ENCODE measurements at places on chromosomes 11 and 22.

- H3K27me3 ChIP-seq: no peaks in the 10 kb centered on the region
- H3K4me3 ChIP-seq: no peak overlapping the region
- H3K27ac ChIP-seq: peak overlapping the region; percentile 88
- no peak for ATAC-seq
Observed at GRCh38 chr11:12389676-12390657, 12.6 kb downstream of the PARVA start.

GRCh38 chr11:61693922-61694601 lies 13.9 kb downstream of the DAGLA start:
- no peak for ATAC-seq
- H3K4me3 ChIP-seq: no peak overlapping the region
- H3K27me3 ChIP-seq: no peaks in the 10 kb centered on the region
- peaks cover 86% of the 10 kb centered on the region for H3K4me1 ChIP-seq
- peak overlapping the region; percentile 89 for H3K27ac ChIP-seq
- no peaks in the 10 kb centered on the region for H3K36me3 ChIP-seq

- H3K4me3 ChIP-seq: peak within 1 kb of the TSS; percentile 63
- no peaks in the 10 kb centered on the region for H3K4me1 ChIP-seq
- peak; percentile 84 for ATAC-seq
- H3K27ac ChIP-seq: peak within 1 kb of the TSS; percentile 9
- H3K36me3 ChIP-seq: no peaks in the 10 kb centered on the region
- no peaks in the 10 kb centered on the region for H3K27me3 ChIP-seq
Observed at GRCh38 chr11:17351510-17352176, at the start of gene NCR3LG1. NCR3LG1 (plus strand) TSS chr11:17351800; CDS start chr11:17351970, 170 bp downstream.

DNA sequence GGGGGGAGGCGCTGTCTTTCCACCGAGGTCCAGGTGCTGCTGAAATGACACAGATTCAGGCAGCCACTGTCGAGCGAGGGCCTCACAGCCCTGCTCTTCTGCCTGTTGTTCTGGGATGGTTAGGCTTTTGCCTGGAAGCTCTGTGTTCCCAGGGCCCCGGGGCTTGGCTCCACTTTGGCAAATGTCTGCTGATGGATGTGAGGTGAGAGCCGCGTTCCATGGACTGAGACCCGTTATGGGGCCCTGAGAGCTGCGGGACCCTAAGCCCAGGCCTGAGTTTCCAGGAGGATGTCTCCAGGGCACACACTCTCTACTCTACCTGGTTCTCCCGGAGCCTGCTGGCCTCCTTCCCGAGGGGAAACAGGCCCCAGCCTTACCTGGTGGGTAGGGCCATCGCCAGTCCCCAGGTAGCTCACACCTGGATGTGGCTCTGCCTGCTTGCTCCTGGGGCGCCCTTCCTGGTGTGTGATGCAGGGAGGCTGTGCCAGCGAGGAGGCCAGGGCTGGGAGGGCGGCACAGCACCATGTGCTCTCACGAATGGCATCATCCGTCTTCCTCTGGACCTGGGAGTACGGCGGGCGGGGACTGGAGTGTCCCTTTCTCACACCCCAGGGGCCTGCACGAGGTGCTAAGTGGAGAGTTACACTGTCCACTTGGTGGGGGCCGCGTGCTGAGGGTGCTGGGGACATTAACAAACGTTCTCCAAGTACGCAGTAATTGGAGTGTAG lies 435.5 kb downstream of the TBC1D22A start:
- H3K4me3 ChIP-seq: no peak overlapping the region
- no peak overlapping the region for H3K27ac ChIP-seq
- peaks cover 72% of the 10 kb centered on the region for H3K27me3 ChIP-seq
- no peaks in the 10 kb centered on the region for H3K4me1 ChIP-seq

DNA sequence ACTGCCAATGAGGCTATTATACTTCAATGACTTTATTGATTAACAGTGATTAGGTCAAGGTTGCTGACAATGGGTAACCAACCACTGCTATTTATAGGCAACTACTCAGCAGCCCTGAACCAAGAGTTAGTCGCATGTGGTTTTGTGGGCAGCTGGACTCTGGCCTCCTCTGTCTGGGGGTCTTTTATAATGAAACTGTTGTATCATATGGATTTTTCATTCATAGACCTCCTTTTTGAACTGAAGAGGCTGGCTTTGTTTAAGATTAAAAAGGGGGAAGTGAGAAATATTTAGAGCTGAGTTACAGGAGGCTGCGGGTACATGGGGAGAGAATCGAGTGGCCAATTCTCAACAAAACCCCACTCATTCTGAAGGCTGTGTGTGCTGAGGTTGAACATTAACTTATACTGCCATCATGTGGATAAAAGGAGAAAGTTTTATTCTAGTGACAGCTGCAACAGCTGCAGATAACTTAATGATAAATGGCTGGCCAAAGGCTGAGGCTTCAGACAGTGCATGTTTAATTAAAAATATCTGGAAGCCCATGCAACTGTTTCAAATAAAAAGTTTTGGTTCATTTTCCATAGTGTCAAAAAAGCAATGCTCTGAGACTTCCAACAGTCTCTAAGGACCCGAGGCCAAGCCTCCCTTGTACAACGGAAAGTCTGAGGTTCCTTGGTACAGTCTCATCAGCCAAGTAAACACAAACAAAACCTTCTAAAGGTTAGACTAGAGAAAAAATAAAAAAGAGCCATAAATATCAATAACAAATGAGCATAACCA lies 682.6 kb downstream of the KCNA4 start:
- no peaks in the 10 kb centered on the region for H3K4me1 ChIP-seq
- no peak overlapping the region for H3K27ac ChIP-seq
- ATAC-seq: no peak
- H3K36me3 ChIP-seq: no peaks in the 10 kb centered on the region

- ATAC-seq: no peak
- peak overlapping the region; percentile 85 for H3K4me3 ChIP-seq
- H3K27me3 ChIP-seq: no peaks in the 10 kb centered on the region
Observed at GRCh38 chr11:1310318-1310687, 871 bp upstream of the TOLLIP start.

DNA sequence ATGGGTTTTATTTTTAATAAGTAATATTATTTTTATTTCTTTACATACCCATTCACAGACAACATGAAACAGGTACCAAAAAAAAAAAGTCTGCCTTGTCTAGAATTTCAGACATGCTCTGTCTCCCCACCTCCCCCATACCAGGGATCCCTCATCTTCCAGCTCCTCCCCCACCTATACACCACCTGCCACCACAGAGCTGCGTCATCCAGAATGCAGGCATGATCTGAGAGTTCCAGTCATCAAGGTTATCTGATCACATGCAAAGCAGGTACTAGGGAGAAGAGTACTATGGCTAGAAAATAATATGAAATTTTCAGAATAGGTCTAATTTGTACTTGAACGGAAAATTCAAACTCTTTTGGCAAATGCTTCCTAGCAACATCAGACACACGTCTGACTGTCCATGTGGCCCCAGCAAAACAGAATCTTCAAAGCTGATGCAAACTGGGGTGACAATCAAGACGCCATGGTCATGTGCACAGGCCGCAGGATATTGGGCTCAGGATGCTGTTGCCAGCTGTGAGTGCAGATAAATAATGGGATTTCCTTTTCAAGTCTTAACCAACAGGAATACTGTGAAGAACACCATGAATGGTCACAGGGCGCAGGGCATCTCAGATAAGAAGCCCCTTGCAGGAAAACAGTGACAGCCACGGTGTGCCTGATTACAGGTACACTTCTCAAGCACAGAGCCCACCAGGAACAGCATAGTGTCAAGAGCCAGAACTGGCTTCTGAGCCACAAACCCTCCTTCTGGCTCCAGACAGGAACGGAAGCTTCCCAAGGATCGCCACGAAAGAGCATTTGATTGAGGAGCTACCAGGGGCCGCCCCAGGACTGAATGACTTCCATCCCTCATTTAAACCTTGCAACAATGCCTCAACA lies 169.5 kb downstream of the EFCAB6 start:
- no peaks in the 10 kb centered on the region for H3K36me3 ChIP-seq
- H3K27ac ChIP-seq: no peak overlapping the region
- no peak for ATAC-seq
- H3K4me1 ChIP-seq: no peaks in the 10 kb centered on the region

GRCh38 chr11:26573896-26574295 lies 1.8 kb upstream of the MUC15 start:
- H3K36me3 ChIP-seq: no peaks in the 10 kb centered on the region
- H3K4me3 ChIP-seq: no peak overlapping the region
- no peak overlapping the region for H3K27ac ChIP-seq
- H3K4me1 ChIP-seq: peaks cover 41% of the 10 kb centered on the region

- no peak overlapping the region for H3K27ac ChIP-seq
- no peak for ATAC-seq
- no peak overlapping the region for H3K4me3 ChIP-seq
Observed at GRCh38 chr22:33062361-33062760, 4.2 kb upstream of the SYN3 start.

DNA sequence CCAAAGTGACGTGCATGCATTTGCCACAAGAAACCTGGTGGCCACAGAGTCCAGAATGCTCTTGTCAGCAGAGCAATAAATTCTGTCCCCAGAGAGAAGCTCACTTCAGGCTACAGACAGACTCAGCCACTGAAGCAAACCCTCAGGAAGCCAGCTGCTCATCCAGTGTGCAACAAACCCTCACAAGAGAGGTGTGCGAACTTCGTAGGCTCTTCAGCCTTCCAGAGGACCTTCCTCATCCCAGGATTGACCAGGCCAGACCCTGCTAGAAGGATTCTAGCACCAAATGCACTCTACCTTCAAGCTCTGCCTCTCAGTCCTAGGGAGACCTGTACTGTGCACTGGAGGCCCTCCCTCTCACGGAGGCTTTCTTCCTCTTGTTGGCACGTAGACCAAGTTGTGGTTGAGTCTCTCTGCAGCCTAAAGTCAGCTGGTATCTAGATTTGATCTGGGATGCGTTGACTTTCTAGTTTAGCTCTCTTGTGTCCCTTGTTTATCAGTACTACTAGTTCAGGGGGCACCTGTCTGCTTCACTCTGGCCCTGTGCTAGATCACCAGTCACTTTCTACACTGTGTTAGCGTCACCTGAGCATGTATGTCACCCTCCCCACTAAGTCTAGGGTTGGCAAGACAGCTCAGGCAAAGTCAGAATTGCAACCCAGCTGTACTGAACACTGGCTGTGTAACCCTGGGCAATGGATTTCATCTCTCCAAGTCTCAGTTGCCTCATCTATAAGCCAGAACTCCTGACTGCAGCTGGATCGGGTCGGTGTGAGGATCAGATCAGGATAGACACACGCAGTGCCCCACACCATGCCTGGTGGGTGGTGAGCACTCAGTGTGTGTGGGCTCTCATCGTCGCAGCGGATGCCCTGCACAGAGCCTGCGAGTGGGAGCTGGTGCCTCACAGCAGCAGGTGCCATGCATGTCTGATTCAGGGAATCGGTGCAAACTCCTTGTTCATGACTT lies 22.1 kb upstream of the TMPRSS13 start:
- H3K27ac ChIP-seq: no peak overlapping the region
- no peak overlapping the region for H3K4me3 ChIP-seq
- H3K27me3 ChIP-seq: peaks cover 52% of the 10 kb centered on the region
- no peaks in the 10 kb centered on the region for H3K36me3 ChIP-seq

GRCh38 chr22:38845004-38845740 lies 1.3 kb upstream of the NPTXR start:
- no peak overlapping the region for H3K27ac ChIP-seq
- ATAC-seq: no peak
- peaks cover 2% of the 10 kb centered on the region for H3K4me1 ChIP-seq

GRCh38 chr11:93028960-93029522 lies 59.6 kb downstream of the MTNR1B start:
- H3K27me3 ChIP-seq: no peaks in the 10 kb centered on the region
- H3K4me3 ChIP-seq: no peak overlapping the region
- H3K36me3 ChIP-seq: no peaks in the 10 kb centered on the region
- ATAC-seq: no peak
- no peaks in the 10 kb centered on the region for H3K4me1 ChIP-seq

GRCh38 chr11:57322256-57323166 lies 2.2 kb downstream of the TNKS1BP1 start:
- H3K4me1 ChIP-seq: peaks cover 85% of the 10 kb centered on the region
- no peaks in the 10 kb centered on the region for H3K27me3 ChIP-seq
- peak overlapping the region; percentile 97 for H3K27ac ChIP-seq
- no peaks in the 10 kb centered on the region for H3K36me3 ChIP-seq
- peak; percentile 80 for ATAC-seq

DNA sequence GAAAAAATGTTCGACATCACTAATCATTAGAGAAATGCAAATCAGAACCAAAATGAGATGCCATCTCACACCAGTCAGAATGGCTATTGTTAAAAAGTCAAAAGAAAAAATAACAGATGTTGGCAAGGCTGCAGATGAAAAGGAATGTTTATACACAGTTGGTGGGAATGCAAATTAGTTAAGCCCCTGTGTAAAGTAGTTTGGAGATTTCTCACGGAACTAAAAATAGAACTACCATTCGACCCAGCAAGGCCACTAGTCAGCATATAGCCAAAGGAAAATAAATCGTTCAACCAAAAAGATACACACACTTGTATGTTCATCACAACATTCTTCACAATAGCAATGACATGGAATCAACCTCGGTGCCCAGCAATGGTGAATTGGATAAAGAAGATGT lies 503.2 kb downstream of the OPCML start:
- H3K27ac ChIP-seq: no peak overlapping the region
- no peaks in the 10 kb centered on the region for H3K4me1 ChIP-seq
- H3K4me3 ChIP-seq: no peak overlapping the region
- no peak for ATAC-seq
- peaks cover 44% of the 10 kb centered on the region for H3K27me3 ChIP-seq

GRCh38 chr11:17273668-17274282 lies 2.8 kb upstream of the NUCB2 start:
- no peak overlapping the region for H3K27ac ChIP-seq
- no peaks in the 10 kb centered on the region for H3K36me3 ChIP-seq
- H3K4me1 ChIP-seq: peaks cover 16% of the 10 kb centered on the region
- ATAC-seq: no peak

- no peaks in the 10 kb centered on the region for H3K36me3 ChIP-seq
- ATAC-seq: no peak
- H3K4me1 ChIP-seq: peaks cover 16% of the 10 kb centered on the region
Observed at GRCh38 chr22:29581799-29582198, 886 bp upstream of the NIPSNAP1 start.

DNA sequence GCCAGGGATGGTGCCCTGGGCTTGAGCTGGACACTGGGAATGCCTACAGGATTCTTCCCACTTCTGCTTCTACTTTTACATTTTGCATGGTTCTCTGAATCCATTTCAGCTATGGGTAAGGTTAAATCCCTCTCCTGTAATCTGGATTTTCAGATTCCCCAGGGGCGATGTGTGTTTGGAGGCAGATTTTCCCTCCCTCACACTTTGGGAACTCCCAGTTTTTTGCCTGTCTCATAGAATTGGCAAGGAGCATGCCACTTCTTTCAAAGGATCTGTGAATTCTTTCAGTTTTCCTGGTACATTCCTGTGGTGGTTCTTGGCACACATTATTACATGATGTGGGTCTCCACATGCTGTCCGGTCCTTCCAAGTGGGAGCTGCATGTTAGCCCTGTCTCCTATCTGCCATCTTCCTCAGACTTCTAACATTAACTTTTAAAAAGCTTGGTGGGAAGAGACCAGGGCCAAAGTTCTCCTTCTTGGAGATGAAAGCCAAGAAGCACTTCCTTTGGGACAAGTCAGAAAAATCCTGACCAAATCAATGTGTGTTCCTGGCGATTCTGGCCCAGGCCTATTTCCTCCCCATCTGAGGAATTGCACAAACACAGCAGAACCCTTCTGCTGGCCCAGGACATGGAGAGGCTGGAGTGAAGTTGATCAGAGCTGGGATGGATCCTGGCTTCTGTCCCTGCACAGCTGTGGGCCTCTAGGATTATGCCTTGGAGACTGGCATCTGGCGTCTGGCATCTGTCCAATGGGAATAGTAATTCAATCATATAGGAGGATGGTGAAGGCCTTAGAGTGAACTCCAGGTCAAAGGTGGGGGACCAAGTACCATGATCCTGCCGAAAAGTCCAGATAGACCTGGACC lies 5.4 kb upstream of the APOL2 start:
- H3K27ac ChIP-seq: no peak overlapping the region
- no peaks in the 10 kb centered on the region for H3K27me3 ChIP-seq
- peak; percentile 83 for ATAC-seq
- H3K4me3 ChIP-seq: no peak overlapping the region
- peaks cover 19% of the 10 kb centered on the region for H3K4me1 ChIP-seq

Data from gastroesophageal sphincter (tissue), 4 donors.